ENCODE measurements at places on chromosomes 4 and X.

GRCh38 chr4:52317981-52318380 is 266.9 kb downstream of the SPATA18 start:
- DNase-seq, result peak; percentile 7

DNA sequence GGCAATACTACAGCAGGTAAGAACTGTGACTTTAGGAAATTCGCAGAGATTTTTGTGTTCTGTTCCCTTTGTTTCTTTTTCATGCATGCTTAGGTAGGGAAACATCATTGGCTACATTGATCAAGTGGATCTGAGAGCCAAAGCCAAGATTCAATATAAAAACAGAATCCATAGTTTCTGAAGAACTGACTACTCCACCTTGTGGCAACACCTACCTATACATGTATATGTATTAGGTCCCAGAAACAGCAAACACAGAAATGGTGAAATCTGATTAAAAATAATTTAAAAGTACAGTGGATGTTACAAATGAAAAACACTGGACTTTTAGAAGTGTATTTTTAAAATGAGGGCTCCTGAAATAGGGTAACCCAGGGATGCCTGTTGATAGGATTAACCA is 322.6 kb upstream of the MAOA start:
- DNase-seq, result no peak

DNA sequence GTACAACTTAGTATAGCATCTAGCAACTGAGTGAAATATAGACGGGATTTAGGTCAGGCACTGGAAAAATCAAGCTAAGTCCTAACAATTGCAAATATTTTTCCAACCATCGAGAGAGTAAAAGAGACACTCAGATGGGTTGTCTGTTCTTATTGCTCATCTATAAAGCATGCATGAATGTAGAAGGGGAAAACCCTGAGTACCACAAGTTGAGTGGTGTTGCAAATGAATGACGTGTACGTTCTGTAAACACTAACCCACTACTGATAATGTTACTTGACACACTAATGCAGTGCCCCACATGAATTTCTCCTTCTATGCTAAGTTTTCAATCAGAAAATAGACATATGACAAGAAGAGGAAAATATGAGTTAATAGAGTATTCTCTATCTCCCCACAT is 211.2 kb downstream of the COX18 start:
- no peak for DNase-seq

DNA sequence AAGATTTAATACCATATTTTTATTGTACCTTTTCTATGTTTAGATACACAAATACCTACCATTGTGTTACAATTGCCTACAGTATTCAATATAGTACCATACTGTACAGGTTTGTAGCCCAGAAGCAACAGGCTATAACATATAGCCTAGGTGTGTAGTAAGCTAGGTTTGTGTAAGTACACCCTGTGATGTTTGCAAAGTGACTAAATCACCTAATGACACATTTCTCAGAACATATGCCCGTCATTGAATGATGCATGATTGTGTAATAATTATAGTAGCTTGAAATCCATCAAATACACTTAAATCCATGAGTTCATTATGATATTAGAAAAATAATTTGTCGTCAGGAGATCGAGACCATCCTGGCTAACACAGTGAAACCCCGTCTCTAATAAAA is 30.8 kb downstream of the GAB3 start:
- no peak for DNase-seq

DNA sequence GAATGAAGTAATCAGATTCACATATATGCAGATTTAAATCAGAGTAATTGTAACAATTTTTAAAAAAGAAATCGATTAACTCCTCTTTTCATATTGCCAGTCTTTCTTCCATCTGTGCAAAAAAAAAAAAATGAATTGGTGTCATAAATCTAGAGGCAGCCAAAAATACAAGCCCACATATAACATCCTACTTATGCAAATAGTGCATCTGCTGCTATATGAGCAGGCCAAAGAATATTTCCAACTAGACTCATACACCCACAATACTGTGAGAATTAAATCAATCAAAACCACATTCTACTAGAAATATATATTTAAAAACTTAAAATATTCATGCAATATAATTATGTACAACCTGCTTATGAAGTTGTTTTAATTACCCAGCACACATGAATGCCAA is 298.1 kb upstream of the TRAM1L1 start:
- no peak for DNase-seq

- no peak for DNase-seq
These were observed 52.0 kb upstream of the WDR17 start for GRCh38 chr4:176013476-176014247.

DNA sequence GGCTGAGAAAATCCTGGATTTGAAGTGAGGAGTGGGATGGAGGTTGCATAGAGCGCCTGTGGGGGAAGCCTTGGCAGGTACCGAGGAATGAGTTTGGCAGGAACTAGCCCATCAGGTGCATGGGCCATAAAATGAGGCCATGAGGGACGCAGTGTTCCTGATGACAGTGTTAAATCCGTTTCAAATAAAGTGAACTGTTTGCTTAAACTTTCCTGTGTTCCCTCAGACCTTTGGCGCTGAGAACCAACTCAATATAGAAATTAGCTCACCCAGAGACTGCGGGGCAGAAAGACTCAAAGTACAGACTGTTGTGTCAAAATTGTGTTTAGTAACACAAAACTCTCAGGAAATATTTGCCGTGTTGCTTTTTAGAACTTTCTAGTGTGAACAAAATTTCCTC is 250.0 kb upstream of the NR3C2 start:
- DNase-seq, result no peak

- DNase-seq, result peak; percentile 91
These were observed 6.0 kb upstream of the SH3TC1 start for GRCh38 chr4:8192748-8193738.

GRCh38 chr4:55017406-55017805 is 108.0 kb downstream of the KDR start:
- DNase-seq, result no peak

DNA sequence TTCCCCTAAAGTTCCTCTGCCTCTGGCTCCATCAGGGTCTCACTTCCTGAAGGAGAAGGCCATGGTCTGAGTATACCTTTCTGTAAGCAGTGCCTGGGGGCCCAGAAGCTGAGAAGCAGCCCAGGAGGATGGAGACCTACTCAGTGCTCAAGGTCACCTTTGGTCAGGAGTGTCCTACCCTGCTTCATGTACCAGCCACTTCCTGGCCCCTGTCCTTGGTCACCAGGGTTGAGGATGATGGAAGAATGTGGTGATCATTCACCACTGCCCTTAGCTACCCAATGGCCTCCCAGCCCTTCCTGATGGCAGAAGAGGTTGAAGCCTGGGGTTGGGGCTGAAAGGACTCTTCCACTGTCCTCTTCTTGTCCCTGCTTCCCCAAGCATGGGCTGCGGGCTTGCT is 9.0 kb upstream of the MFAP3L start:
- no peak for DNase-seq

- DNase-seq, result no peak
These were observed 1.5 kb downstream of the ADRA2C start for GRCh38 chr4:3767570-3768288.

GRCh38 chr4:173056271-173056670 is 112.3 kb upstream of the GALNT7 start:
- peak; percentile 61 for DNase-seq

GRCh38 chr4:68359508-68359907 is 9.6 kb upstream of the YTHDC1 start:
- DNase-seq, result no peak

GRCh38 chr4:80875642-80876041 is 154.9 kb upstream of the BMP3 start:
- no peak for DNase-seq

- no peak for DNase-seq
These were observed 11.5 kb downstream of the ZFYVE28 start for GRCh38 chr4:2406920-2407319.
